Esophagus muscularis mucosa (tissue), 4 donors: ENCODE measurements at places on chromosomes 1 and 21.

DNA sequence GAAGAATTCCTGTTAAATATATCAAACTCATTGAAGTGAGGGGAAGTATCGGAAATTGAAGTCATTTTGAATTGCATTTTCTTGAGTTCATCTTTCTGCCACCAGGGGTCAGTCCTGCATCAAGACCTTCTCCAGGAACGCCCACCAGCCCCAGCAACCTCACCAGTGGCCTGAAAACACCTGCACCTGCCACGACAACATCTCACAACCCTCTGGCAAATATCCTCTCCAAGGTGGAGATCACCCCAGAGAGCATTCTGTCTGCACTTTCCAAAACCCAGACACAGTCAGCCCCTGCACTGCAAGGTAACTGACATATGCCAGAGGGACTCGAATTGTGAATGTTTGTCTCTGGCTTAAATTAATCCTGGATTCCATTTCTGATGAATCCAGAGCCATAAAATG, 22.8 kb upstream of the TARS2 start:
- no peak for DNase-seq

- no peak for DNase-seq
Measured at GRCh38 chr1:201551877-201552731, 13.2 kb downstream of the NAV1 start.

DNA sequence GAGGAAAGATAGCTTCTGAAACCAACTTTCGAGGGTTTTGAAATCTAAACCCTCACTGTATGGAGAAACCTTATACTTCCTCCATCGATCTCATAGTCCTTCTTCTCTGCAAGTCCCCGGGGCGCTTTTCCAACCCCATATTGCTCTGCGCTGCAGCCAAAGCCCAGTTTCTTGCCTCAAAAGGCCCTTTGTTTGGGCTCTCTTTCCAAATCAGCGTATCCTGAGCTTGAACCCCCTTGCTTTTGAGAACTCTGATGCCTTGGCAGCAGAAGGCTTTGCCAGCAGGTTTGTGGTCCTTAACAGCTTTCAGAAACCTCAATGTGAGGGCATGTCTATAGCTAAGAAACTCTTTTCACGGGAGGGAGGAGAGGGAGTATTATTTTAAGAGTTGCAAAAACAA, 21.6 kb downstream of the PLPP3 start:
- DNase-seq, result no peak

- no peak for DNase-seq
Measured at GRCh38 chr1:12275370-12275769, 45.5 kb downstream of the VPS13D start.

- DNase-seq, result no peak
Measured at GRCh38 chr21:27040738-27041469, 74.0 kb upstream of the ADAMTS5 start.

DNA sequence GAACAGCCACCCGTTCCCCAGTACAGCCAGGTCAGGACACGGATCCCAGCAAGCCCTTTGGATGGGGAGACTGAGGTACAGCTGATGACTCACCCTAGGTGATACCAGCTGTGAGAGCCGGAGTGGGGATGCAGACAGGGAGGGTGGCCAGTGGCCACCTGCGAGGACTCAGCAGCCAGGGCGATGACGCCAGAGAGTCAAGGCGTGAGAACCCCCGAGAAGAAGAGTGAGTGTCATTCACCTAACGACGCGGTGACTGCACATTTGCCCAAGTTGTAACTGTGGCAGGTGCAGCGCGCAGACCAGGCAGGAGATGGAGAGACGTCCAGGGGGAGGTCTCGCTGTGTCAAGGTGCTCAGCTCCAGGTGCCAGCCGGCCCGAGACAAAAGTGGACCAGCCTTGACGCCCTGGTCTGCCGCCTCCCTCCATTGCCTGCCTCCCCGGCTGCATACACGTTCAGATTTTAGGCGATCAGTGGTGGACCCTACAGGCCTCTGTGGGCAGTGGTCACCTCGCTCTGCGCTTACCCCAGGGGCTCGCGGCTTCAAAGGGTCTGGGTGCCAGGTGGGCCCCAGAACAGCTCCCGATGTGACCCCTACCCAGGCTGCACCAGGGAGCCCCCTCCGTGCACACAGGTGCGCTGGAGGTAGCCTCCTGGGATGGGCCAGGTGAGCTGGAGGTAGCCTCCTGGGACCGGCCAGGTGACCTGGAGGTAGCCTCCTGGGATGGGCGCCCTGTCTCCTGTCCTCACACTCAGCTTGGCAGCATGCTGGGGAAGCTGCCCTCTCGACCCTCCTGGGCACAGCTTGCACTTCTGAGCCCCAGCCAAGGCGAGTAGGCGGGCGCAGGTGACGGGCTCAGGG, 11.9 kb downstream of the LRRC3 start:
- DNase-seq, result no peak
